ENCODE measurements at places on chromosomes 7 and 10. TPM values are rescaled to one million over a fixed set of nuclear protein-coding genes. Genes with fewer than 3 reads are reported as not detected.

DNA sequence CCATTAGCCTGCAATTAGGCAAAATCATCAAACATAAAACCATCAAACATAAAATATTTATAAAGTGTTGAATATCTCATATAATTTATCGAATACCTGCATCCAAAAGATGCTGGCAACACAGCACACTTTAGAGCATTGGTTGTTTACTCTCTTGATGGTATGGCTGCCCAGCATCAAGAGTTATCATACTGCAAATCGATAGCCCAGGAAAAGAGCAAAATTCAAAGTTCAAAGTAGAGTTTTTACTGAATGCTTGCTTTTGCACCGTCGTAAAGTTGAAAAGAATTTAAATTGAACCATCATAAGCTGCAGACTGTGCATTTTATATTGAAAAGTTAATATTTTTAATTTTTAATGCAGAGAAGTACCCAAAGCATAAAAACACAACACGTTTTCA lies 4.2 kb upstream of the GSTO2 start:
- no peak for DNase-seq

GRCh38 chr10:14601872-14602725 lies 172.6 kb downstream of the FAM107B start:
- peak; percentile 93 for DNase-seq

DNA sequence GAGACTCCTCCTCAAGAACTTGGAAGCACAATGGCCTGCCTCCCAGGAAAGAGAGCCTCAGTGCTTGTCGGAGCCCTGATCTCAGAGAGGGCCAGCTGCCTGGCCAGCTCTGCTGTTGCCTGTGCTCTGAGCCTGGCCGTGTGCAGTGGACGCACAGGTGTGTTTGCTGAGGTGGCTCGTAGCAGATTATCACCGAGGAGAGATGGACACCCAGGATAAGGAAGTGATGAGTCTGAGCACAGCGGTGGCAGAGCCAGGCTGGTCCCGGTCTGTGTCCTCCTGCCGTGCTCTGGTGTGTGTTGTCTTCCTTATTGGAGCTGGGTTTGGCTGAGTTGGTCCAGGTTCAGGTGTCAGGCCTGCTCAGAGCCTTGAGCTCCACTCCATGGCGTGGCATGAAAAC lies 208.5 kb downstream of the EBF3 start:
- DNase-seq, result peak; percentile 3

- DNase-seq, result no peak
Observed at GRCh38 chr7:18503126-18503866, 7.7 kb downstream of the HDAC9 start.

- no peak for DNase-seq
Observed at GRCh38 chr10:130761032-130761575, 550.4 kb downstream of the TCERG1L start.

DNA sequence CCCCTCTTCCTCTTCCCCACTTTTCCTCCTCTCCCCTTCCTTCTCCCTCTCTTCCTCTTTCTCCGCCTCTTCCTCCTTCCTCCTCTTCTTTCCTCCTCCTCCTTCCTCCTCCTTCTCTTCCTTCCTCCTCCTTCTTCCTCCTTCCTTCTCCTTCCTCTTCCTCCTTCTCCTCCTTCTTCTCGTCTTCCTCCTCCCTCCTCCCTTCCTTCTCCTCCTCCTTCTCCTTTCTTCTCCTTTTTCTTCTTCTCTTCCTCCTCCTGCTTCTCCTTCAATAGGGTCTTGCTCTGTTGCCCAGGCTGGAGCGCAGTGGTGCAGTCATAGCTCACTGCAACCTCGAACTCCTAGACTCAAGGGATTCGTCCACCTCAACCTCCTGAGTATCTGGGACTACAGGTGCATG lies 56.9 kb downstream of the PALD1 start:
- no peak for DNase-seq

DNA sequence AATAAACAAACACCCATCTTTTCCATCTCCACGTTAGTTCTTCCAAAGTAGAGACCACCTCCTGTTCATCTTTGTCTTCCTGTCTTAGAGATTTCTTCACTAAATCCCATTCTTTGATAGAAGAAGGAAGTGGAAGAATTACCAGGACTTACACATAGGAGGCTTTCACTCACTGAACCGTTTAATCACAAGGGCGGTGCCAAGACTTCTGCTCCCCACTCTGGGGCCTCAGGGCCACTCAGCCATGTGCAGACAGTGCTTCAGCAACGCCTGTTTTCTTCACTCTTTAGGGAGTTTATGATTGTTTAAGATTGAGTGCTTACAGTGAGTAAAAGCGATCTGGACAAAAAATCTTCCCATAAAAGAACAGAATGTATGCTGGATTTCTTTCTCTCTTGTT lies 63.9 kb upstream of the SORCS3 start:
- no peak for DNase-seq

DNA sequence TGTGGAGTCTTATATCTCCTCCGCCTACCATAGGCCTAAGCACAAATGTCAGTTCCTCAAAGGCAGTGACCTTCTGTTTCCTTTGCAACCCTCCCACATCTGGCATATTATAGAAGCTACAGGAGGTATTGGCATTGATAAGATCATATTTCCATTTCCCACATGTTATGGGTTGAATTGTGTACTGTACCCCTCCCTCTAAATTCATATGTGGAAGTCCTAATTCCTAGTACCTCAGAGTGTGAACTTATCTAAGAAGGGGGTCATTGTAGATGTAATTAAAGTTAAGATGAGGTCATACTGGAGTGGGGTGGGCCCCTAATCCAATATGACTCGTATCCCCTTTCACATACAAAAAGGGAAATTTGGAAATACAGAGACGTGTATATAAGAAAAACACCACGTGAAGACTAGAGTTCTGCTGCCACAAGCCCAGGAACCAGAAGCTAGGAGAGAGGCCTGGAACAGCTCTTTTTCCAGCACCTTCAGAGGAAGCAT lies 6.1 kb upstream of the LAMB4 start:
- DNase-seq, result no peak

DNA sequence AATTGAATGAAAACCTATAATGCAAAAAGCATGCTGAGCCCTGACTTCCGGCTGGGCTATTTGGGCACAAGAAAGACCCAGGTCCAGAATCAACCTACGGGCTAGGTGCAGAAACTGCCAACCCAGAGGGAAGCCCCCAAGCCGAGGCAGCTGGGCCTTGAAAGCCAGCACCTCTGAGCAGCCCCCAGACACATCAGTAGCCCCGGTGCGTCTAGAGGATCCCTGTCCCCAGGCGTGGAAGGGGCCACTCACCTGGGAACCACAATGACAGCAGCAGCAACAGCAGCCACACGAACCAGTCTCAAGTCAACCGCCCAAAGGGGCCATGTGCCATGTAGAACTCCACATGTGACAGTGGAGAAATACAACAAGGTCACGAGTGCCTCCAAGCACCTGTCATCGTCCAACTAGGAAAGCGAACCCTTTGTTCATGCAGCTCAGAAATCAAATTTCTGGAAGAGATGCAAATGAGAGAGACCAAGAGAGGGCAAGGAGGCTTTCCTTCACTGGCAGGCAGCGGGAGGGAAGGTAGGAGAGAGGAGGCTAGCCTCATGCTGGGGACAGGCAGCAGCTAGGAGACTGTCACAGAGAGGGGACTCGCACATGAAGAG lies 57.5 kb upstream of the CHST15 start:
- DNase-seq, result no peak

DNA sequence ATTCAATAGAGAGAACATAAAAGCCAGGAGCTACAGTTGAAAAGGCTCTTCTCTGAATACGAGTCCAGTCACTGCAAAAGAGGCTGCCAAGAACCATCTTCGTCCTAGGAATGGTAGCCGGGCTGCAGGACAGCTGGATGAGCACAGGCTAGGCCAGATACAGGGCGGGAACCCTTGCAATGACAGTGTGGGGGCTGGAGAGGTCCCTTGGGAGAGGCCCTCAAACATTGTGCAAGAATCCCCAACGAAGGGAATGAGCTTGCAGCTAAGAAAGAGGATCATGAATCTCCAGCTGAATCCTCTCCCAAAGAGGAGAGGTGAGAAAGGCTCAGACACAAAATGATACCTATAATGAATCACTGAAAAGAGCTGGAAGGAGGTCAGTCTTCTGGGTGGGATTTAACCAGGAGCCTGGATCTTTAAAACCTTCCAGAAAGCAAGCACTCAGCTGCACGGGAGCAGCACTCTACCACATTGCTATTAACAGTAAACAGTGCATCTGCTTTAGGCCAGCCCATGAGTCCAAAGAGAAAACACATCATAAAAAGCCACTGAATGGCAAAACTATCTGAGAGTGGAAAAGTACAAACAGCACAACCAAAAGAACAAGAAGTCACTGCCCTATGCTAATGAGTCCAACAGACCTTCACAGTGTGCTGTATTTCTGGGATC lies 287.9 kb downstream of the TNS3 start:
- DNase-seq, result peak; percentile 83

DNA sequence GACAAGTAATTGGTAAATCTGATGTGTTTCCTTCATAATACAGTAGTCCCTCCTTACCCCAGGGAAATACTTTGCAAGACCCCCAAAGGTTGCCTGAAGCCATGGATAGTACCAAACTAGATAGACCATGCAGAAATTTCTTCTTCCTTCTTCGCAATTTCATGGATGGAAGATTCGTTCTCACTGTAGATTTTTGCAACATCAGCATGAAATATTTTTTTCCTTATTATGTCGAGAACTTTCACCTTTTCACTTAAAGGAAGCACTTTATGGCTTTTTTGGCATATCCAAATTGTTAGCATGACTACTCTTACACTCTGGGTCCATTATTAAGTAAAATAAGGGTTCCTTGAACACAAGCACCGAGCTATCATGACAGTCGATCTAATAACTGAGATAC lies 333.2 kb downstream of the LHFPL3 start:
- DNase-seq, result no peak

DNA sequence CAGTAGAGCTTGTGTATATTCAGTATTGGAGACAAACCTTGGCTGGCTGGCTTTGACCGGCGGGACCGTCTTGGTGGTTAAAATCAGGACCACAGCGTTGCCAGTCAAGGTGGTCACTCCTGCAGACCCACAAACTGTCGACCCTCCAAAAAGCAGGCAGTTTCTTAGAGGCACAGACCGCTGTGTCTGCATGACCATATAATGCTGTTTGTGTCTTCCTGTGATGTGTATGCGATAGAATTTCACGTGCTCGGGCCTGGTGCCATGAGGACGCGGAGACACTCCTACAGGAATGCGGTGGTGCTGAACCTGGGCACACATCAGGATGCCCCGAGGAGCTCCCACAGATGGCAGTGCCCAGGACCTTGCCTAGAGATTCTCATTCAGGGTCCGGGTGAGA lies 34.8 kb downstream of the BNIP3 start:
- DNase-seq, result no peak

- DNase-seq, result no peak
Observed at GRCh38 chr7:137753948-137754851, 92.6 kb downstream of the DGKI start.

- DNase-seq, result no peak
Observed at GRCh38 chr10:29828440-29828894, 193.7 kb upstream of the SVIL start.

DNA sequence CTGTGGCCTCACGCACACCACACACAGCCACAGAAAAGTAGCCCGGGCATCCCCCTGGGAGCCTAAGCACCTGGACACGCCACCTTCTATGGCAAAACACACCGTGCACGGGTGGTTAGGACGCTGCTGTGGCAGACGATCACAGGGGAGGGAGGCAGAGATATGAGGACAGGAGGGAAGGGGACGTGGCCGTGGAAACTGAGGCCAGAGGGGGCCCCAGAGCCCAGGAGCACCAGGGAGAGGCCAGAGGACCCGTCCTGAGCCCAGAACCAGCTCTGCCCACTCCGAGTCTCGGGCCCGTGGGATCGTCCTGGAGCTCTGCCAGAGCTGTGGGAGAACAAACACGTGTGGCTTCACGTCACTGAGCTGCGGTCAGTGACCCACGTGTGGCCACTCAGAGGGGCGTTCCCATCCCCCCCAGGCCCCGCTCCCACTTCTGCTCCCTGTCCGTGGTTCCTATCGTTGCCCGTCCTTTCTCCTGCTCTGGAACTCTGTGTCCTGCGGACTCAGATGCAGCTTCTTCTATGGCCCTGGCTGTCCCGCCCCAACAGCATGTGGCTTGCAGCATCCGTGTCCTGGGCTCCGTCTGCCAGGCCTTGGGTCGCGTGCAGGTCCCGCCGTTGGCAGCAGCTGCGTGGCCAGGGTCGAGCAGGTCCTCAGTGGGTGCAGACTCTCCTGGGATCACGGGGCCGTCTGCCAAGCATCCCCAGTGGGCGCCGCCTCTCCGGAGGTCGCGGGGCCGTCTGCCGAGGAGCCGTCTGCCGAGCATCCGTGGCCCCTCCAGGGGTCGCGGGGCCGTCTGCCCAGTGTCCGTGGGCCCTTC lies 31.0 kb downstream of the GET4 start:
- DNase-seq, result no peak

DNA sequence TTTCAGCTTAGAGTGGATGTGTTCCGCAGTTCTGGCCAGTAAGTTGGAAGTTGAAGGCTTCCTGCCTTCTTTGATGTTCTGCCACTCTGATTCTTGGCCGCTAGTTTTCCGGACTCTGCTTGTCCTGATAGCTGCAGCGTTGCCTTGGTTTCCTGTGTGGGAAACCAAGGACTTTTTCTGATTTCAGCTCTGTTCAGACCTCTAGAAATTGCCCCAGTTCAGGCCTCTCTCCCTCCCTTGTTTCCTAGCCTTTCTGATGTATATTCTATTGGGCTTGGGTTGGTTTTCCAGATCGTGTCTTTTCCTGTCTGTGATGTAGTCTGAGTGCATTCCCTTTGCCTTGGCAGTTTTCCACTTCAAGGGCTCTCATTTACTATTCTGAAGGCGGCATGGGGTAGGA lies 318.7 kb downstream of the BBS9 start:
- no peak for DNase-seq

DNA sequence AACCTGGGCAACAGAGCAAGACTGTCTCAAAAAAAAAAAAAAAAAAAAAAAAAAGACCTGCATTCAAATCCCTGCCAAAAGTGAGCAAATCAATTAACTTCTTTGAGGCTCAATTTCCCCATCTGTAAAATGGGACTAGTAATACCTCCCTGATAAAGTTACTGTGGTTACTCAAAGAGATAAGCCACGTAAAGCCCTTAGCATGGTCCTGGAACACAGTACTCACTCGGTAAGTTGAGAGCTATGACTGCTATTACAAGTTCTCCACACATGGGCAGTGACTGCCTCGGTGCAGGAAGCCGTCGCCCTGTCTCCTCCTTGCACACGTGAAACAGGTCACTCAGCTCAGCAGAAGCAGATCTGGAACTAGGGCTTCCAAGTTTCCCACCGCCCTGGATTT lies 37.9 kb downstream of the DDIT4 start:
- peak; percentile 26 for DNase-seq

ARMS2 gene
- not detected for total RNA-seq

ELOVL3 gene
- 2.7 TPM for total RNA-seq

SDK1 gene
- total RNA-seq, result under 0.01 TPM

GIMAP7 gene
- not detected for total RNA-seq

TUBAL3 gene
- total RNA-seq, result not detected

ITIH5 gene
- 2.2 TPM for total RNA-seq

MMP21 gene
- total RNA-seq, result not detected

Measured in osteoblast (primary cell).